ENCODE measurements at places on chromosomes 4 and X.

DNA sequence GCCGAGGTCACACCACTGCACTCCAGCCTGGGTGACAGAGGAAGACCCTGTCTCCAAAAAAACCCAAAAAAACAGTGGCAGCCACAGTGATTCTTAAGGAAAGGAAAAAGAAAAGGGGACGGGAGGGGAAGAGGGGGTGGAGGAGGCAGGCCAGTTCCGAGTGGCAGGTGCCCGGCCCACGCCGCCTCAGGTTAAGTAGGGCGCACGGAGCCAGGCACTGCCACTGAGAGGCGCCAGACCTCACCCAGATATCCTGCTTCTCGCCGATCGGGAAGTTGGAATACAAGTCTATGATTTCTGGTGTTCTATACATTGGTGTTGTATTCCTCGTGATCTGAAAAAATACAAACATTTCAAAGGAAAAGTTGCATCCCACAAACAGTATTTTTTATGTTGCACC lies 35.9 kb downstream of the GAK start:
- DNase-seq, result no peak

- no peak for DNase-seq
These were observed 56.6 kb downstream of the FAM193A start for GRCh38 chr4:2593003-2593402.

DNA sequence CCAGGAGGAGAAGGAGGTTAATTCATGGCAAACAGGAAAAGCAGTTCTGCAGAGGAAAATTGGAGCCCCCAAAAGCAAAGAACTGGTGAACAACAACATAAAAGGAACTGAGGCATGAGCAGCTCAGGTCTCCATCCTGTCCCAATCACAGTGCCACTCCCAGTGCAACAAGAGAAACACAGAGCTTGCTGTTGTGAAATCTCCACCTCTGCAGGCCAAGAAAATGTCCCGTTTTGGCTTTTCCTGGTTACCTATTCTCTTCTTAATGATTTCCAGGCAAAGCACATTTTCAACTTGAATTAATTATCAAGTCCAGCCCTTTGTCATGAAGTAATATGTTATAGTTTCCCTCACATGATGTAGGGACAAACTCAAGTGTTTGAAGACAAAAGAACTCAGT lies 778 bp downstream of the C1QTNF7 start:
- no peak for DNase-seq

- no peak for DNase-seq
These were observed 40.1 kb downstream of the SHOX start for GRCh38 chrX:670645-671044.

DNA sequence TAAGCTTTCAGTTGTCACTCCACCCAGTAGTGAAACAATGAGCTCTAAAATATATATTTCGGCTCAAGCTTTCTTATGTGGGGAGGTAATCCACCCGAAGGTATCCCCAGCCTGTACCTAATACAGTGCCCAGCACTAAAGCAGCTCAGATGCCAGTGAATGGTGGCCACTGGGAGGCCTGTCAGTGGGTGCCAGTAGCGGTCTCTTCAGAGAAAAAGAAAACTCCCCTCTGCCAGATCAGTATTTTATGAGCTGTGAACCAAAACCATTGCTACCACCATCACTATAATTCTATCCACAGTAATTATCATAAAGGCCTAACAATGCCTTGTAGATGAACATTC lies 835 bp upstream of the NFKB1 start:
- no peak for DNase-seq

GRCh38 chrX:3713225-3713936 lies at the start of gene PRKX:
TSS of gene PRKX (minus strand) at chrX:3713649. CDS start at chrX:3713253, 396 bp downstream.
- peak; percentile 78 for DNase-seq

DNA sequence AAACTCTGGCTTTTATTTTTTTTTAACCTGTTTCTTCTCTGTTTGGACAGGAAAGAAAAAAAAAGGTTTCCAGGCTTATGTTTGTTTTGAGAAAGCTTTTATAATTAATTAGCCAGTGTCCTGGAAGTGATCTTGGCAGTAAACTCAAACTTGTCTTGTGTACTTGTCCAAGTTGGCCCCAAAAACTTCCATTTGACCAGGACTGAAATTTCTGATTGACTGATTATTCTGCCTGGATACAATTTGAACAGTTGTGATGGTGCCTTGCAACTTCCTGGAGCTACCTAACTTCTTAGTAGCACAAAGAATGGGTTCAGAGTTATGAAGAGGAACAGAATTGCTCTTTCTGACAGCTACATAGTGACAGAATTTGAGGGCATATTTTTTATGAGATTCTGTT lies 62.0 kb downstream of the SLC4A4 start:
- DNase-seq, result no peak

DNA sequence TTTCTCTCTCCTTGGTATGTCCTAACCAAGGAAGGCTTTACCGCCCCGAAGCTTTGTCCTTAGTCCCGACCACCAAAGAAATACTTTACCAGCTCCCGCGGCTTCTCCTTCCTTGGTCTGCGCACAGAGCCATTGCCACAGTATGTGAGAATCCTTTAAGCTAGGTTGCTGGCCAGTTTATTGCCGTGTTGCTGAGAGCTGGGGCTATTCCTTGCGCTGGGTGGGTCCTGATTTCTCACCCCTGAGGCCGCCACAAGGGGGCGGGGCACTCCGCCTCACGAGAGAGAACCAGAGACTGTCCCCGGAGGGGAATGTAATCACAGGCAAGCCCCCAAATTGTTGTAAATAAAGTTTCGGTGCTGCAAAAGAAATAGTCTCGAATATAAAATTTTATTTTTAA lies 331.0 kb upstream of the PCDH10 start:
- DNase-seq, result peak; percentile 60

DNA sequence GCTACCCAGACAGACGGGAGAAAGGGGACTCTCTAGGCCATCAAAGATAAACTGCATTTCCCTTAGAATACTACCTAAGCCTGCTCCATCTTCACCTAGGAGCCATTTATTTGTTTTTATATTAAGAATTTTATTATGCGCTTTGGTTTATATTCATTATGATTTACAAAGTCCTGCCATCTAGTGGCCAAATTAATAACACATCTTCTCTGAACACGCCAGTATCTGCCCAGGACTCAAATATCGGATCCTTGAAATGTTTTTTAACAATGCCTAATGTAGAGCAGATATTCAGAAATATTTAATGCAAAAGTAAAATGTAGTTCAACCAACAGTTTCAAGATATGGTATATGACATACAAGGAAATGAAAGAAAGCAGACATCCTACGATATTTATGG lies 20.8 kb upstream of the PRPS2 start:
- DNase-seq, result no peak

GRCh38 chr4:53840643-53841042 lies 223.8 kb downstream of the CHIC2 start:
- DNase-seq, result no peak

DNA sequence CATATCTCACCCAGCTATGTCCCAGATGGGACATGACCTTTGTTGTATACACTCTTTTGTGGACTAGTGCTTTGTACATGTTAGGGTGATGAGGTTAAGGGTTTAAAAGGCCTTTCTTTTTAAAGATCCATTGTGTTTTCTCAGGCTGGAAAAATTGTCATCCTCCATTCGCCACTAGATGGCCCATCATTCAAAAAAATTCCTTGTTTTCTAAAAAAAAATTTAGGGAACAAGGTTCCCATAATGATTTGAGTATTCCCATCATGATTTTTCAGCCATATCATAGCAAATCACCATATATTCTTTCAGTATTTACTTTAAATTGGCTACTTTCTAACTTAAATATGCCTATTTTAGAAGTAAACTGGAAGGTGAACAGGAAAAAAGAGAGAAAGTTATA lies 91.9 kb upstream of the TMEM164 start:
- DNase-seq, result no peak

Data from ecto neural progenitor cell (in vitro differentiated cells).